ENCODE measurements at places on chromosomes 5 and 9.

DNA sequence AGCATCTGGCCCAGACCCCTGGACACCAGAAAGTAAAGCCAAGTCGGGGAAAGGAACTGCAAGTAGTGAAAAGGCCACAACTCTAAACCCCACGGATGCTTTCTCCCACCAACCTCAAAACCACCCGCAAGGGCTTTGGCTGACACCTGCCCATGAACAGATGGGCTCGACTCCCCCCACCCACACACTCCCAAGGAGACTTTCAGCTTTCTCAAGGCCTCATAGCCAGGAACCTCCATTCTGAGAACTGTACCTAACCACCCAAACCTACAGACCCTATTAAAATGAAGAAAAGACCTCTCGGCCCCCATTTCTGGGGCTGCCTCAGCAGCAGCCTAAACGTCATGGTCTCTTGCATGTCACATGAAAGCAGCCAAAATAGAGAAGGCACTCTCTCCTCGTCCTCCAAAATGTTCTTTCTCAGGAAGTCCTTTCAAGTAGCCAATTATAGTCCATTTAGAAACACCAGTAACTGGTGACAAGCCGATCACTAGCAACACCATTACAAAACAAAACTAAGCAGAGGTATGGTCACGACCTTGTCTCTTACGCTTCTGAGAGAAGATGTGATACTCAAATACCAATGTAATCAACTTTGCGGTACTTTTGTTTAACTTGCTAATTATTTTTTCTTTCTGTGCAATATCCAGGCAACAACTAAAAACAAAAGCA is 2.9 kb downstream of the B4GALT1 start:
- DNase-seq, result no peak

DNA sequence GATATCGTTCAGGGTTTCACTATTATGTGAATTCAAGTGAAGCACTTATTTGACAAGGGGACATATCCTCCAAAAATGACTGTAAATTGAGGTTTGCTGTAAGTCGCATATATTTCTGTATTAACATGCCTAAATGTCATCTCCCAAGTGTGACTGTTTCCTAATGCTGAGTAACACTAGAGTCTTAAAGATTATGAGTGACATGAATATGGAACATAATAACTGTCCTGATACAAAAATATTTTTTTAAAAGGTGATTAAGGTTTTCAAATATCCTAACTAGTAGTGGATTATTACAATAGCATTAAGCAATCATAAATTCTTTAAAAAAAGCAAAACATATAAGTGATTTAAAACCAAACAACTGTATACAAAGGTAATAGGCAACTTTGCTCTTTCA is 3.6 kb downstream of the NFIB start:
- DNase-seq, result no peak

DNA sequence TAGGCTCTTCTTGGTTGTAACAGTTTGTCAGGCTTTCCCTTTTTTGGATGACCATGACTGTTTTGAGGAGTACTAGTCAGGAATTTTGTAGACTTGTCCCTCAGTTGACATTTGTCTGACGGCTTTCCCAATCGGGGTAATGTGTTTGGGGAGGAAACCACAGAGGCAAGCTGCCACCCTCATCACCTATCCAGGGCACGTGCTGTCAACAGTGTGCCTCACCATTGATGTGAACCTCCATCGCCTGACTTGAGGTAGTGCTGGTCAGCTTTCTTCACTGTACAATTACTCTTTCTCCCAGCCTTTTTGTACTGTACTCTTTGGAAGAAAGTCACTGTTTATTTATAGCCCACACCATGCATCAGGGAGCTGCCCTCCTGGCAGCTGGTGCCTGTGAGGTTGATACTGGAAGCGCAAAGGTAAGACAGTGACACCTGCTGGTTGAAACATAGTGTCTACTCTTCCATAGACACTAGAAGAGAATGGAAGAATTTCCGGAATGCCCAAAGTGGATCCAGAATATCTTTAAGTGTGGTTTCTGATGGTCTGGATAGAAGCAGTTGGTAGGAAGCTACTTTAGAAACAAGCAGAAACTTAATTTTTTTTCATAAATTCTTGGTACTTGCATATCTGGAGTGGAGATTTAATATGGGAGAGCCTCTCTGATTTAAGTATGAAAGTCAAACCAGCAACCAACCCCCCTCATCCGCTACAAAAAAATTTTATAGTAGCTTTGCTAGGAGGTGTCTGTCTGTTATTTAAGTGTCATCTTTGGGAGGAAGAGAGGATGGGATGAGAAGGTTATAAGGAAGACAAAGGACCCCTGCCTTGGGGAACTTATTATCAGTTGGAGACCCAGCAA is 69.3 kb downstream of the SNX30 start:
- DNase-seq, result no peak

GRCh38 chr5:73564675-73565074 is 764 bp downstream of the ANKRA2 start:
- no peak for DNase-seq

GRCh38 chr9:126158588-126159429 is 167.8 kb upstream of the MVB12B start:
- DNase-seq, result no peak

DNA sequence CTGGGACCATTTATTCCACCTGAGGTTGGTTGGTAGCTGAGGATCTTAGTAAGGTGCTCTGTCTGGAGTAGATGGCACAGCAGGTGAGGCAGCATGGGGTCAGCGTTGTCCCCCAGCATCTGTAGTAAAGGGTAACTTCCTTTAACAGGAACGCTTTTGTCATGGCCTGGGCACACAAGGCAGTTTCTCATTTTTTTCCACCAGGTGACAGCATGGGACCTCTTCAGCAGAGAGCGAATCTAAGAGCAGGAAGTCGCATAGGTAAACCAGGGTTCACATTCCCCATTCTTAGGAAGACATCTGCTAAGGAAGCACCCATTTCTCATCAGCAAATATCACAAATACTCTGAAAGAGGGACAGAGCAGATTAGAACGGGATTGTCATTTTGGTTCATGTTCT is 56.5 kb downstream of the GPR107 start:
- no peak for DNase-seq

- no peak for DNase-seq
These were observed 501.7 kb upstream of the DMAC1 start for GRCh38 chr9:8301296-8301695.

GRCh38 chr5:1480217-1480616 is 35.0 kb upstream of the SLC6A3 start:
- no peak for DNase-seq
